B cell (primary cell): ENCODE measurements at places on chromosomes 4 and X. TPM values are rescaled to one million over a fixed set of nuclear protein-coding genes. Genes with fewer than 3 reads are reported as not detected.

DNA sequence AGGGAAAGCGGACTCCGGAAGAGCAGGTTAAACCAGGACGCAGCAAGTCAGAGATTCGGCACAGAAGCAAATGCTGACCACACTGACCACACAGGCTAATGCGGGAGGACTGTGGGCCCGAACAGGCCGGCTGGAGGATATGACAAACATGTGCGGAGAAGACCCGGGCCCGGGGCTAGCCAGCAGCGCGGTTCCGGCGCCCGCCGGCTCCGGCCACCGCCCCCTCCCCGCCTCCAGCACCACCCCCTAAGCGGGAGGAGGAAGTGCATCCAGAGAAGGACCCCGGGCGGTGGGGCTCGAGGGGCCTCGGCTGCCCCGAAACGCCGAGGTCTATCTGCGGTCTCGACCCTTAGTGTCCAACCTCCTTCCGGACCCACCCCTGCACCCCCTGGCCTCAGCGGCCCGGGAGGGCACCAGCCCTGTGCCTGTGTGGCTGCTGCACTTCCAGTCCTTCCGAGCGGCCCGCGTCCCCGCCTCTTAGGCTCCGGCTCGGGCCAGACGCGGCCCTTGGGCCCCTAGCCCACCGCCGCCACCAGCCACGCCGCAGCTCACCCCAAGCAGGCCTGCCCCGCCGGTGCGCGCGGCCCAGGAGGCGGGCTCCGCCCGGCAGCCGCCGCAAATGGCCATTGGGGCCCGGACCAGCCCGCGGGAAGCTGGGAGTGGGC is 2.1 kb downstream of the ELOVL6 start:
- no peak for DNase-seq

DNA sequence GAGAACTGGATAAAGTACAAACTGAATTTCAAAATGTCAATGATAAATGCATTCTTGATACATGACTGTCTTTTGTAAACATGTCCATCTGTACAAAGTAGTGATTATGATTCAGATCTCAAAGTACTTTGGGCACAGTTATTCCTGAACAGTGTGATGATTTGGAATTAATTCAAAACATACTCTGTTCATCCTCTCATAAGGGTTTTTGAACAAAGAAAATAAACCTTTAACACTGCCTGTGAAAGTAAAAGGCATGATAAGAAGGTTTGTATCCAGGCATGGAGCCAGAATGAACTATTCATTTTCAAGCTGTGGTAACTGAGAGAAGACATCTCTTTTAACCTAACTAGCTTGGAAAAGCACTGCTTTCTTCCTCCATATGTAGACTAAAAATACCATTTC is 883 bp upstream of the KLHL4 start:
- no peak for DNase-seq

- DNase-seq, result peak; percentile 60
Observed at GRCh38 chr4:2059046-2059725, at the start of gene NAT8L. Gene NAT8L (plus strand): TSS chr4:2059327. CDS start chr4:2059512, 185 bp downstream.

- DNase-seq, result no peak
Observed at GRCh38 chr4:71303287-71303686, 35.5 kb upstream of the SLC4A4 start.

GRCh38 chr4:3793545-3793944 is 27.4 kb downstream of the ADRA2C start:
- no peak for DNase-seq

- DNase-seq, result no peak
Observed at GRCh38 chr4:102348701-102349100, 3.4 kb upstream of the SLC39A8 start.

GRCh38 chrX:28550331-28550872 is 36.8 kb upstream of the IL1RAPL1 start:
- DNase-seq, result no peak

- no peak for DNase-seq
Observed at GRCh38 chrX:121135488-121136207, 88.2 kb downstream of the GLUD2 start.

- DNase-seq, result no peak
Observed at GRCh38 chrX:24648495-24648894, 1.3 kb upstream of the PCYT1B start.

DNA sequence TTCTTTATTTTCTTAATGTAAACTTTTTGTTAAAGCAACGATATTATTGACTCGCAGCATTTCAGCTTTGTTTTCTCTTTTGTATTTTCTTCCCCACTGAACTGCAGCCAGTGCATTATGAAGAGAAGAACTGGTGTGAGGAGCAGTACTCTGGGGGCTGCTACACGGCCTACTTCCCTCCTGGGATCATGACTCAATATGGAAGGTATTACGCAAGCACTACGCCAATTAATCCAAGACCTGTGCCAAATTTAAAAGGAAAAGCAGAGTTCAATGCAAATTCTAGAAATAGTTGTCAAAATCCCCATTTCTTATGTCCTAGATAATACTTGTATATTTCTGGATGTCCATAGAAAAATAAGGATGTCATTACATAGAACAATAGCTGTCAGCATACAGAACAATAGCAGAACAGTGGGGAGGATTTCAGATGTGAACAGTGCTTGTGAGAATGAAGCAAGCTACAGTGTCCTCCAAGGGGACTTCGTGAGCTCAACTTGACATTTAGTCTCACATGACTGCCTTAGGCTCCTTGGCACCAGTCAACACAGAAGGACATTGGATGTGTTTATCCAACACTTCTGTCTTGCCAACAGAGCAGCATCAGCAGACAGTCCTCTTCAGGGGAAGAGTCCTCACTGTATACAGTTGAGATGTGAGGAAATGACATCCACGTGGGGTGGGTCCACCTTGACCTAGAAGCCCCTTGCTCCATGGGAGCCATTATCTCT is 85.9 kb downstream of the MAOA start:
- no peak for DNase-seq

DNA sequence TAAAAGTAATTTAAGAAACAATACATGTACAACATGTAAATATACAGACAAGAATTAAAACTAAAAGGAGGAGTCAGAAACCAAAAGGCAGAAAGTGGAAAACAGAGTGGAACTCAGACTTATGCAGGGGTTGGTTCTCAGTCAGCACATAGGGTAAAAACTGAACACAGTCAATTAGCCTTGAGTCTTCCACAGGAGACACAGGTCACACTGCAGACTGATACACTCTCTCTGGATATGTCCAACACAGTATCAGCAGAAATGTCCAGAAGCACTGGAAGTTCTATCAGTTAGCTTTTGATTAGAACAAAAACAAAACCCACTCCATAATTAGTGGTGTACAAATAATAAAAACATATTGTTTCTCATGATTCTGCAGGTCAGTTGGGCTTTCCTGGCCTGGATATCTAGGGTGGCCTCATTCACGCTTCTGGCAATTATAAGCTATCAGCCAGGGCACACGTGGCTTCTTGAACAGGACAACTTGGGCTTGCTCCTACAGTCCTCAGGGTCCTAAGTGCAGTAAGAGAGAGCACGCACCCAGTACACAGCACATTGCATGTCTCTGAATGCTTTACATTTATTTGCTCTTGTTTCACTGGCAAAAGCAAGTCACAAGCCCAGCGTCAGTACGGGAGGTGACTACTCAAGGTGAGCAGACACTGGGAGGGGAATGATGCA is 21.6 kb downstream of the TEC start:
- no peak for DNase-seq

DNA sequence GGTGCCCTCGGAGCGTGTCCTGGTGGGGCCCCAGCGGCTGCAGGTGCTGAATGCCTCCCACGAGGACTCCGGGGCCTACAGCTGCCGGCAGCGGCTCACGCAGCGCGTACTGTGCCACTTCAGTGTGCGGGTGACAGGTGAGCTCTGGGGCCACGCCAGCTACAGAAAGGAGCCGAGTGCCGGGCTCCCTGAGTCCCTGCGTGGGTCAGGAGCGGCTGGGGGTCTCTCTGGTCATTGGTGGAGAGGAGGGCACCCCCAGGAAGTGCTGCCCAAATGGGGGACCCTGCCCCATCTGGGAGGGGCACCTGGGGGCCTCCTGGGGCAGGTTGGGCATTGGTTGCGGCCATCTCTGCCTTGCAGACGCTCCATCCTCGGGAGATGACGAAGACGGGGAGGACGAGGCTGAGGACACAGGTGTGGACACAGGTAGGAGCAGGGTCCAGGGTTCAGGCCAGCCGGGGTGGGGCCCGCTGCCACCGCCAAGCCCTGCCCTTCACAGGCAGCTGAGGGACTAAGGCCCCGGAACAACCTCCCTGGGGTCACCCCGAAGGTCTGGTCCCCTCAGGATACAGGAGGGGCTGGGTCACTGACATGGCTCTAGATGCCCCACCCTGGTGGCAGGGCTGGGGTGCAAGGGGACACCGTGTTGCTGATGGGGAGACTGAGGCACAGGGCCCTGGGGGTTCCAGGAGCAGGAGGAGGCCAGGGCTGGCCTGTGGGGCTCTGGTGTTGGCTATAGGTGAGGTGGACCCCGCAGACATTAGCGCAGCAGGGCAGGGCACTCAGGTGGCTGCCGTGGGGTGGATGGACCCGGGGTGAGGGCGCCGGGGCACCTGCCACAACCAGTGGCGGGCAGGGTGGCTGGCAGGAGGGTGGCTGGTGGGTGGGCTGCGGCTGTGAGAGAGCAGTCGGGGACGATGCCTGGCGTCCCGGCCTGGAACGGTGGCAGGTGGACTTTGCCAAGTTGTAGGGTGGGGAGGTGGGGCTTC is 6.6 kb downstream of the FGFR3 start:
- no peak for DNase-seq

The NDP gene
- not detected in 2 replicates for total RNA-seq

The UGT2B17 gene
- total RNA-seq, result 0.41 and 0.52 TPM in 2 replicates

The EREG gene
- not detected in 2 replicates for total RNA-seq

The MAGEA1 gene
- not detected in 2 replicates for total RNA-seq

The CT83 gene
- not detected in 2 replicates for total RNA-seq

The KDR gene
- total RNA-seq, result not detected in 2 replicates

The XKRX gene
- 4.9 and 5.4 TPM in 2 replicates for total RNA-seq

The DACH2 gene
- not detected in 2 replicates for total RNA-seq

The MBNL3 gene
- total RNA-seq, result 60.2 and 63.1 TPM in 2 replicates

The NPY5R gene
- total RNA-seq, result not detected in 2 replicates

The CXCL11 gene
- total RNA-seq, result not detected in 2 replicates

The SULT1B1 gene
- 0.10 and 0.12 TPM in 2 replicates for total RNA-seq

The ARR3 gene
- total RNA-seq, result not detected in 2 replicates

The PRPS1 gene
- total RNA-seq, result 45.0 and 52.1 TPM in 2 replicates
